ENCODE measurements at places on chromosomes 5 and 9.

- no peak for DNase-seq
Measured at GRCh38 chr9:22469928-22470544, 23.4 kb downstream of the DMRTA1 start.

DNA sequence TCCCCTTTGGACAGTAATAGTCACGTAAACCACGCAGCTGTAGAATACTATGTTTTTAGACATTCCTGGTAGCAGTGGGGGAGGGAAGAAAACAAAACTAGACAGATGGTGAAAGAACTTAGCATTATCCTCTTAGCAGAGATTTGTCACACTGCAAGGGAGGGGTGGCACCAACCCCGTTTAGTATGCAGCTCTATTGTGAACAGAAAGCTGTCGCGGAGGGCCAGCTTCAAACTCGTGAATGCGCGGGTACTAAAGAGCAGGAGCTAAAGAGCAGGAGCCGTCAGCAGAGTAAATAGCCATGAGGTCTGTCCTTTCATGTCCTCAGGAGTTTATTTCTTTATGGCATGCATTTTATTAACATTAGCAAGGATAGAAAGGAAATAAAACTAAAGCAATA, 141.9 kb upstream of the SLC12A2 start:
- DNase-seq = no peak

GRCh38 chr5:124212934-124213333, 533.5 kb downstream of the ZNF608 start:
- no peak for DNase-seq

GRCh38 chr9:99445371-99445891, 223.3 kb downstream of the SEC61B start:
- DNase-seq = no peak

DNA sequence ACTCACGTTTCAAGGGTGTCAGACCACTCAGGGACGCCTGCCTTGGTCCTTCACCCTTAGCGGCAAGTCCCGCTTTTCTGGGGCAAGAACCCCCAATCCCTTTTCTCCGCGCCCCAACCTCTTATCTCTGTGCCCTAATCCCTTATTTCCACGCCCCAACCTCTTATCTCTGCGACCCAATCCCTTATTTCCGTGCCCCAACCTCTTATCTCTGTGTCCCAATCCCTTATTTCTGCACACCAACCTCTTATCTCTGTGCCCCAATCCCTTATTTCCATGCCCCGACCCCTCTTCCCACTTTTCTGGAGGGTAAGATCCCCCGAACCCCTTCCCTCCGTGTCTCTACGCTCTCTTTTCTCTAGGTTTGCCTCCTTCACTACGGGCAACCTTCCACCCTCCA, 139.4 kb downstream of the DAB2IP start:
- no peak for DNase-seq

DNA sequence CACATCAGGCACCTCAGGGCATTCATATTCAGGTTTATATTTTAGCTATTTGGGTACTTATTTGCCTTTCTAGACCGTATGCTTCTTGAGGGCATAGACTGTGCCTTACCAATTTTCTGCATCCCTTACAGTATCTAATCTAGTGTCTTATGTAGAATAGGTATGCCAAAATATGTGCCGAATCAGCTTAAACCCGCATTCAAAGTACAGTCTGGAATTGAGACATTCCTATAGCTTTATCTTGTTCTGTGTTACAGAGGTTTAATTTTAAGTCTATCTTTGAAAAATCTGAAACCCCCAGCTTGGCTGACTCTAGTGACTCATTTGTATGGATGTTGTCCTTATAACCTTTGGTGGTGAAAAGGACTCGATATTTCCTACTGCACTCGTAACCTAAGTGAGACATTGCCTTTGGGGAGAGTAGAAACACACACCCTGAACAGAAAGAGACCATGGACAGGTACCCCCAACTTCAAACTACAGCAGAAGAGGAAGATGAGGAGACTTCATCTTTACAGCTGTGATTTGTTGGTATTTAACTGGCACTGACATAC, 27.0 kb upstream of the TMOD1 start:
- no peak for DNase-seq

GRCh38 chr9:7129391-7129790, 371.6 kb downstream of the KDM4C start:
- no peak for DNase-seq

GRCh38 chr5:98510143-98510985, 263.1 kb upstream of the RGMB start:
- no peak for DNase-seq

DNA sequence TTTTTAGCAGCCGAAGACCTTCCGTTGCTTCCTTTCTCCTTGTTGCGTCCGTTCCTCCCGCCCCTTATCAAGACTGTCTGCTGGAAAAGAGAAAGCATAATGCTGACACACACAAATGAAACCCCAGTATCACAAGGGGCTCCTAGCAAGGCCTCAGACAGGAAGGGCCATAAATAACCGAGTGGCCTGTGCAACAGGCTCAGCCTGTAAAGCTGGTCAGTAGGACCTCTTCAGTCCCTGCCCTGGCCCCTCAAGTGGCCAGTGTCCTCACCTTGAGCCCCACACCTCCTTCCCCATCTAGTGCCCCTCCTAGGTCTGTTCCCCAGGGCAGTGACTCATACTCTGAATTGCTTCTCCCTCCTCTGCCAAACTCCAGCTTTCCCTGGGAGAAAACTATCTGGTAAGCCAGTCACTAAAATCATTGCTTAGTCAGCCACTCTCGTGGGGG, 174.6 kb upstream of the IL12B start:
- DNase-seq = no peak

GRCh38 chr9:113579283-113580040, 115.9 kb downstream of the RGS3 start:
- no peak for DNase-seq

- peak; percentile 70 for DNase-seq
Measured at GRCh38 chr5:32709750-32710549, 1.2 kb upstream of the NPR3 start.

- no peak for DNase-seq
Measured at GRCh38 chr9:35526087-35526801, 36.3 kb downstream of the RUSC2 start.

DNA sequence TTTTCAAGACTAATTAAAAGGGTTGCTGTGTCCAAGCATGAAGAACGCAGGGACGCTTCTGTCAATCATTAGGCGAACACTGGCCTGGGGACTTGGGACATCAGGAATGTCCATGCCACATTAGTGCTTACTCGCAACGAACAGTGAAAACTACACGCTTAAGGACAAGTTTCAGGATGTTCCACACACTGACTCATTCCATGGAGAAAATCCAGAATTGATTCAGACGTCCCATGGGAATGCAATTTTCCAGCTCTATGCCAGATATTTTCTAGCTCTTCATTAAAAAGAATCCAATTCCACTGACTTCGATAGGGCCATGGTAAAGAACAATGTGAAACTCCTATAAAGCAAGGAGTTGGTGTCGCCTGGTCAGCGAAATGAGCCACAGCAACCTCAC, 98.2 kb downstream of the CAMSAP1 start:
- DNase-seq = no peak

GRCh38 chr5:141199359-141200235, at the start of gene PCDHB11:
Gene PCDHB11 (plus strand): TSS chr5:141199627. CDS start chr5:141199775, 148 bp downstream.
- DNase-seq = no peak

GRCh38 chr5:9059920-9060691, 485.8 kb downstream of the SEMA5A start:
- DNase-seq = no peak

- DNase-seq = no peak
Measured at GRCh38 chr5:10828241-10828640, 67.2 kb upstream of the DAP start.

GRCh38 chr5:115514220-115514619, 30.4 kb downstream of the FEM1C start:
- no peak for DNase-seq

GRCh38 chr9:35651956-35652828, 1.5 kb upstream of the SIT1 start:
- DNase-seq = no peak

- DNase-seq = no peak
Measured at GRCh38 chr5:148393390-148393741, 9.6 kb downstream of the FBXO38 start.

GRCh38 chr5:16932401-16932800, 3.7 kb downstream of the MYO10 start:
- no peak for DNase-seq

- no peak for DNase-seq
Measured at GRCh38 chr9:28232686-28233085, 659.4 kb upstream of the C9orf72 start.

DNA sequence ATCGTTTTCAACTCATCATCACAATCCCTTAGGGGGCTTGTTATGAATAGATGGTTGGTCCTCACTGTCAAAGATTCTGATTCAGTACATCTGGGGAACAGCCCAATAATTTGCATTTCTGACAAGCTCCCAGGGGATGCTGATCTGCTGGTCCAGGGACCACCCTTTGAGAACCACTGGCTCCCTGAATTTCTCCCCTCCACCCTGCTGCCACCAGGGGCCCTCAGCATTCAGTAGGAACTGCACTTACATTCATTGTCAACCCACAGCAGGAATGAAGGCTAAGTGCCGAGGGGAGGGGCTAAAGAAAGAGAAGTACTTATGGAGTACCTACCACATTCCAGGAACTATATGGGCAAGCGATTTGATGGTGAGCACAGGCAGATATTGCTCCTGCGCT, 85.9 kb downstream of the BOD1 start:
- peak; percentile 6 for DNase-seq

DNA sequence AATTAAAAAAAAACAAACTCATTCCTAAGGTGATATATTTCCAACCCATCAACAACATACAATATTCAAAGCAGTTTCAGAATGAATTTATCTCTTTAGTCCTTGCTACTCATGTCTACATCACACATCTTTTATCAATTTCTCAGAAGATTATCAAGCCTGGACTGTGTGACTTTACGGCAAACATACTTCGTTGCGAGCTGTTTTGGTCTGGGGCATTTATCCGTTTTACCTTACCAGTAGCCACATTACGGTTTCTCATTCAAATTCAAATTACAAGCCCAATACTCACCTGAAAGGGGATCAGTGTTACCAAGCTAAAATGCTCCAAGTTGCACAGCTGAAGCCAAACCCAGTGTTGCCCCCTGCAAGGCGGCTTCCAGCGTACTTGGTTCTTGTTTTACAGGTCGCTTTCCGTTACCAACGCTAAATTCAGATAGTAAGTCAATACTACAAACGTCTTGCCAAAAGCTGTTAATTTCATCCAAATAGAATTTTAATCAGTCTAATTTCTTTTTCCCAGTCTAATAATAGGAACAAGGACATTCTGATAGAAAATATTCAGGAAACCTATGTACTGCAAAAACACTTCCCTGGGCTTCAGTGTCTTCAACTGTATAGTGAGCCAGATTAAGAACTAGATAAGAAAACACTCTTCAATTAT, 1.8 kb downstream of the HNRNPH1 start:
- DNase-seq = no peak

- no peak for DNase-seq
Measured at GRCh38 chr9:81156381-81156780, 533.0 kb downstream of the TLE1 start.

DNA sequence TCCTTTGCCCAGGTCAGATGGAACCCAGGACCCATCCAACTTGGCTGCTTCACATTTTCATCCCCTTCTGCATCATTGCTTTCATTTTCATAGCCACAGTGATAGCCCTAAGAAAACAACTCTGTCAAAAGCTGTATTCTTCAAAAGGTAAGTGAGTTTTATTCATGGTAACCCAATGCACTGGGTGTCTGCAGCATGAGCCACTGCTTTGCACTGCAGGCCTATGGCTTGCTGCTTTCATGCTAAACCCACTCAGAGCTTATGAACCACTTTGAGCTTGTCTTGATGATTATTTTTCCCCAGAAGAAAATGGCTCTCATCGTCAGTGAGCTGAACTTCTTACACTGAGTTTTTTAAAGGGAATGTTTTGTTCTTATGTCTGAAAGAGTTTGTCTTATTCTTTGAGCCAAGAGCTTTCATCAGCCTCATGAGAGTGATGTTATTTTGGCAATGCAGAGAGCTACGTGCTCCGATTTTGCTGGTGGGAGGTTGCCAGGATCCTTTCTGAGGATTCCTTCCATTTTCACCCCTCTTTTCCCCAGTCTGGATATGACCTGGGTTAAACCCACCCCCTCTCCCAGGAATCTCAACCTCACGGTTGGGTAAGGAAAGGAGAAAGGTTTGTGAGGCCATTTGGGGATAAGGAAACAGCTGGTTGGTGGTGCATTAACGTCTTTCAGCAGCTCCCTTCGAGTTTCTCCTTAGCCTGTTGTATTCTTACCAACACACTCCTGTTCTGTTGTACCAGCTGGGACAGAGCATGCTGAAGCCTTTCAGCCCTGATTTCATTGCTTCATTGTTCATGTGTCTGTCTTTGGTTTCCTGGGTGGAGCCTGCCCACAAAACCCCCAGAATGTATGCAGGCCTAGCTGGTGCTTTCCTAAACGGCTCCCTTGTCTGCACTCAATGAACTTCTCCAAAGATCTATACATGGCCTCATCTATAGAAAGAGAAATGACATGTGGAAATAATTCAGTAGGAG, 47.6 kb downstream of the PDCD1LG2 start:
- no peak for DNase-seq

DNA sequence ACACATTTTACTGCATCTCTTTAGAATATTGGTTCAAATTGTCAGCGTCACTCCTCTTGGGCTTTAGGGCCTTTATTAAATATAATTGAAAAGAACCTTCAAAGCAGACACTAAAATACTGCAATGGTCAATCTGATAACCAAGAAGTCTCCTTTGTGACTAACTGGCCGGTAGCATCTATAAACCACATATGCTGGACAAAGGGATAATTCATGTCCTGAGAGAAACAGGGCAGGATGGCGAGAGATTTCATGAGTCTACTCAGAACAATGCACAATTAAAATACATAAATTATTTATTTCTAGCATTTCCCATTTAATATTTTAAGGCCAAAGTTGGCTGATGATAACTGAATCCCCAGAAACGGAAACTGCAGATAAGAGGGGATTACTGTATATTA, 1083.4 kb upstream of the CDH18 start:
- no peak for DNase-seq

DNA sequence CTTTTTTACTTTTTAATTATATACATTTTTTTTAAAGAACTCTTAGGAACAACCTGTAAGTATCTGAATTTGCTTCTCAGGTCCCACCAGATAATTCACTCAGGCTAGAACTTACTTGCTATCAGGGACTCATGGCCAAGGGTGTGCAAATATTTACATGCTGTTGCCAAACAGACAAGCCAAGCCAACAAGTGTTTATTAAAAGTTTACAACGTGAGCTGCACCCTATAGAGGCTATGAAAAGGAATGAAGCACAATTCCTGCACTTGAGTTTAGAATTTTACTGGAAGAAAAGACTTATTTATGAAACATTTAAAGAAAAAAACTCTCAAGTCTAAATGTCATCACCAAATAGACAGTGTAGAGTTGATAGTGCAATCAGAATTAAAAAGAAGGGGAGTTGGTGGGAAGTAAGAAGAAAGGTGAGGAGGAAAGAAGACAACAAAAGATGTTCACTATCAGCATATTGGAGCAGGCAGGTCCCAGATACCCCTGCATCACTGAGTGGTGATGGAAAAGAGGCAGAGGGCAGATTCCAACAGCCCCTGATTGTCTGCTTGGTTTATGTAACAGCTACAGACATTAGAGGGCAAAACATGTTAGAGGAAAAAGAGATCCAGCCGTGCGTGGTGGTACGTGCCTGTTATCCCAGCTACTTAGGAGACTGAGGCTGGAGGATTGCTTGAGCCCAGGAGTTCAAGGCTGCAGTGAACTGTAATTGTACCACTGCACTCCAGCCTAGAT, 32.8 kb downstream of the SH3RF2 start:
- DNase-seq = no peak

All from stimulated activated effector memory CD8-positive, alpha-beta T cell treated with anti-CD3 and anti-CD28 coated beads, Interleukin-12 subunit alpha, Interleukin-12 subunit beta, amount 100 ng/mL, for 72 hours (primary cell).